Stimulated activated CD4-positive, alpha-beta T cell treated with anti-CD3 and anti-CD28 coated beads, TNF-alpha, amount 100 ng/mL, for 24 hours (primary cell): ENCODE measurements at places on chromosomes 7 and 10.

GRCh38 chr10:70634011-70634410 is 31.5 kb upstream of the PRF1 start:
- DNase-seq = no peak

GRCh38 chr7:44059219-44060090 is 5.9 kb downstream of the PGAM2 start:
- no peak for DNase-seq

- DNase-seq = no peak
Observed at GRCh38 chr7:77580762-77581350, 43.8 kb downstream of the PTPN12 start.

- DNase-seq = no peak
Observed at GRCh38 chr10:8403711-8404371, 349.4 kb downstream of the GATA3 start.

DNA sequence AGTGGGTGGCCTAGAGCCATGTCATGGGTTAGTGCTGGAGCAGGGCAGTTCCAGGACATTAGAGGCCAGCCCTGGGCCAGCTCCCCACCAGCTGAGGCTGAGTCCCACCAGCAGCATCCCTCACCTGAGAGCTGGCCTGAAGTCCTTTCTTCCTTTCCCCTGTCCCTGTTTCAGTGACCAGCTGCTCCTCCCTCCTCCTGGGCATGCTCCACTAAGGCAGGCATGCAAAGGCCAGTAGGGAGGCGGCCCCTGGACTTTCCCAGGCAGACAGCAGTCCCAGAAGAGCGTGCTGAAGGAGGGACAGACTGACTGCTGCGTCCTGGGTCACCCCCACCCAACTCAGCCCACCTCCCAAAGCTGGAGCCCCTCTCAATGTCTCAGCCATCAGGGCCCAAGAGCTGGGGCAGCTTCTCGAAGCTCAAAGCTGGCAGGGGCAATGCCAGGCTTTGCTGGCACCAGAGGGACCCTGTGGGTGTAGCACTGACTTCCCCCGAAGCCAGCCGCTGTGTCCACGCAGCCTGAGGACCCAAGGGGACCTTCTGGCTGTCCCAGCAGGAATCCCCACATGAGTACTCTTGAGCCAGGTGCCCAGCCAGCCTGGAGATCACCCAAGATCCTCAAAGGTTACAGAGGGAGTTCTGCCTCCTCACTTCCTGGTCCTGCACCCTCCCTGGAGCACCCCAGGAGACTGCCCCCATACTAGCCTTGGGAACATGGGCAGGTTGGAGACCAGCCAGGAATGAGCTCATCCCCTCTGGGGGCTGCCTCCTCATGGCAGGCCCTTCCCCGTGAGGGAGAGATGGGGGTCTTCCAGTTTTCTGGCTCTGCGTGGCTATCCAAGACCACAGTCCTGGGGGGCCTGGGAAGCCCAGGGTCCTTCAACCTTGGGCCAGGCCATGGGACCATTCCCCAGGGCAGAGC is 35.2 kb upstream of the RET start:
- DNase-seq = no peak

GRCh38 chr10:75335983-75336382 is 65.6 kb downstream of the ZNF503 start:
- no peak for DNase-seq

DNA sequence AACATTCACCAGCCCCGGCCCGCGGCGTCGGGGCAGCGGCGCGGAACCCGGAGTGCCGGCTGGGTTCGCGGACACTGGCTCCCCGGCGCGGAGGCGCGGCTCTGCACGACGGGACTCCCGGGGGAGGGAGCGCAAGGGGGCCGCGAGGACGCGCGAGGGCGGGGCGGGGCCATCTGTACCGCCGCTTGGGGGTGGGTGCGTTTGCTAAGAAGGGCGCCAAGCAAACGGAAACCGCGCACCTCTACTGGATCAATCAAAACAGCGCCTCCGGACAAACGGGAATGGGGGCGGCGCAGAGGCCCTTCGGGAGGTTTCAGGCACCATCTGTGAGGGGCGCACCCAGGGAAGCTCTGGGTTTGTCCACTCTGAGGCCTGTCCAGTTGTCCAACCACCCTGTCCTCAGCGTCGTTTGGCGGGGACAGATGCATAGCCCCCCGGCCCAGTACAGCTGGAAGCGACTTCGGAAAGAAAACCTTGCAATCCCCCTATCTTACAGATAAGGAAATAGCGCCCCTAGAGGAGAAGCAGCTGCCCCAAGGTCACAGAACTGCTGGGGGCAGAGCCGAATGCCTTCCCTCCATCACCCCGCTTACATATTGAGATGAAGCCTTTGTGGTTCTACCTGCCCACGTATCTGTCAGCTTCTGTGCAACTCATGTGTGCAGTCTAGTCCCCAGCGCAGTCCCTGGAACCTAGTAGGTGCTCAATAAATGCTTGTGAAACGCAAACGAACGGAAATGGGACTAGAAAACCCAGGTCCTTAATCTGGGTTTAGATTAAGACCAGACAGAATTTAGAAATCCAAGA is 10.7 kb upstream of the SLIT1 start:
- DNase-seq = peak; percentile 64

DNA sequence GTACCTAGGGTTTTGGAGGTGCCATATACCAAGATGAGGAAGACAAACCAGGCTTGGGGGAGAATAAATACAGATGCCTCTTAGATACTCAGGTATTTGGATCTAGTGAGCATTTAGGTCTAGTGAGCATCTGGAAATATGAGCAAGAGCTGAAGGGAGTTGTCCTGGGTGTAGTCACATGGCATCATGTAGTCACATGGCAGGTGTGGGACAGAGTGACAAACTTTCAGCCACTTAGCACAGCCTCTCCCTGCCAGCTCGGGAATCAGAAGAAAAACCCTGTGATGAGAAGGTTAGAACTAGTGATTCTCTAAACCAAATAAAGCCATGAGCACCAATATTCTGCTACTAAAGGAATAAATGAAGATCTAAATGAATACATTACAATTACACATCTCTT is 24.3 kb downstream of the RGR start:
- DNase-seq = no peak

DNA sequence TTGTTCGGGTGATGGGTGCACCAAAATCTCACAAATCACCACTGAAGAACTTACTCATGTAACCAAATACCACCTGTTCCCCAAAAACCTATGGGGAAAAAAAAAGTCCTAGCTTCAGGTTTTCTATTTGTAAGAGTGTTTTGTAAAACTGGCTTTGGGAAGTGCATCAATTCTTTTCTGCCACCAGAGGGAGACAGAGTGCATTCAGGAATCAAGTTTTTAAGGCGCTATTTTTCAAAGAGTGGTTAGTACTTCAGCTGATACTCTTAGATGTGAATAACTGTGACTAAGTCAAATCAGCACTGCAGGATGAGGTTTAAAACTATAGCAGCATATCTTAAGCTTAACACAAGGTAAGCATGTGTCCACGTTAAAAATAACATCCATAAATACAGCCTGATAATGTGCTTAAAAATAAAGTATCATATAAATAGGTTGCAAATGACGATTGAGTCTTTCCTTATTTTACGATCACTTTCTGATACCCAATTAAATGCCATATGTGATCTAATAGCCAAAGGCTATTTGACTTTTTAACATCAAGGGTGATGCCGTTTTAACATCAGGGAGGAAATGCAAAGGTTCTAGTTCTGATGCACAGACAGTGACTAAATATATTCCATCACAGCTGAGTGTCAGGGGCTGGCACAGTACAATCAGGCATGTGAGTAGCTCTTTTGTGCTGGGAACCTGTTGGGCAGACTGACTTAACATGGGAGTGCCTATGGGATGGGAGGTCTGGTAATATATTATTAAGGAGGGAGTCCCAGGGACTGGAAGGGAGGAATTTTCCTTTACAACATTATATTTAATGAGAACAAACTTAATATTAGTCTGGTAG is 10.6 kb upstream of the LYZL2 start:
- peak; percentile 15 for DNase-seq

- DNase-seq = no peak
Observed at GRCh38 chr10:122849900-122850605, 4.4 kb upstream of the CUZD1 start.

DNA sequence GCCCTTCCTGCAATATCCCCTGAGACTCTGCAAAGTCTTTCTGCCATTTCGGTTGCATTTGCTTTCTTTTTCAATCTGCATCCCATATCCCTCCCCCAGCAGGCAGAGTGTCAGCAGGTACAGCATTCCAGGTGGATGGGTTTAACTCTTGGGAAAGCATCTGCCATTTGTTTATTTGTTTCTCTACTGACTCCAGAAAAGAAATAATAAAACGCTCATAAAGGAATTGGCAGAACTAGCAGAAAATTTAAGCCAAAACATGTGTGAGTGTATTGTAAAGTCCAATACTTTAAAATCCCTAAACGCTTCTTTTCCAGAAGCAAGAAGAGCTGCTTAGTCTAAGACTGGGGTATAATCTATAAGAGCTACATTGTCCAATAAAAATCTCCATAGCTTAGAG is 393.8 kb downstream of the TNS3 start:
- no peak for DNase-seq

- no peak for DNase-seq
Observed at GRCh38 chr10:21069929-21070700, 173.0 kb upstream of the NEBL start.

DNA sequence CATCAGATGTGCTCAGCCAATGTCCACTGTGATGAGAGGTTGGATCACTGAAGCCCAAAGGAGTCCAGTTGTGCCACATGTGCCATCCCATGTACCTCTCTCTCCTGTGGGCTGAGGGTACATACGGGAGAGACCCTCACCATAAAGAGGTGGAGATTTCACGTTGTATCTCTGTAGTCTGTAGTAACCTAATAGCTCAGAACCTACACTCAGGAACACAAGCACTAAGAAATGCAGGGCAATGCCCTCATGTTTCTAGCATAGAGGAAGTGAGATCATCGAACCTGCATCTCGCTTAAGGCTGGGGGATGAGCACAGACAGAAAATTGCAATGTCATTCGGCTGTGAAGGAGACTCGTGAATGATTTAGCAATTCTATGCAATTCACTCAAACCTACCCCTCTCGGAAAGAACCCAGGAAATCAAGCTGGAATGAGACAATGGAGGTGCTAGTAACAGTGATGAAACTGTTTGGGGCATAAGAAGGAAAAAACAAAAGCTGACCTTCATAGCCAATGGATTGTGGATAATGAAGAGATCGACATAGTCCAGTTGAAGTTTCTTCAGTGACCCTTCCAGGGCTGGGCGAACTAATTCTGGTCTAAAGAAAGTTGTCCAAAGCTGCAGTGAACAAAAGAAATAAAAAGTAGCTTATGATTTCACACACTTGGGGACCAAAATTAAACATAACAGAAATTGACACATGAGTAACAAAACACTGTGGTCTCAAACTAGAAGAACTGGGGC is 80.3 kb upstream of the UCN3 start:
- DNase-seq = no peak

DNA sequence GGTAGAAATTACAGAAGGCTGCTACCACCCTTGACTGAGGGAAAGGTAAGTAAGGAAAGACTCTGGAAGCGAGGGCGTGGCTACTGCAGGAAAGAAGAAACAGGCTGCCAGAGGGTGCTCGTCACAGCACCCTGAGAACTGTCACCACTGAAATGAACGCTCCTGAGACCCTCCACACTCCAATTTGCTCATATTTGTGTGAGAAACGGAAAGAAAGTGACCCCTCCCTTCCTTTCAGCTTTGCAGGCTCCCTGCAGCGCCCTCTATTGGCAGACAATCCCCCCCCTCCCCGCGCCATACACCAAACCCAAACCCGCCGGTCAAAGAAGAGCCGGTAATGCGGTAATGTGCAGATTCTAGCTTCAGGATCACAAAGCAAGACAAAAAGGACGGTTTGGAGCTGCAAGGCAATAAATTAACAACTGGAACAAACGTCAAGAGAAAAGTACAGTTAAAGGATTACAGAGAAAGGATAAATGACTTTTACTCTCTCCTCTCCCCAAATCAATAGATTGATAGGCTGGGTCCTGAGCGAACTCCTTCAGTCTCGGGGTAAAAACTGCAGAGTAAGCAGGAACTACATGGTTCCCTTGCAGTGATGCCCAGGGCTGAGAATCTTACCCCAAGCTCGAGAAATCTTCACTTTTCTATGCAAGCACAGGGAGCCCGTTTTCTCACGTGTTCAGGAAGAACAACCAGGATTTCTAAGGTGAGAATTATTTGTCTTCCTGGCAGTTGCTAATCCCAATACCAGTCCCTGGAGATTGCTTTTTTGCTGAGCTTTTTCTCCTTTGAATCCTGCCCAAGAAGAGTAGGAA is 47.6 kb downstream of the STEAP1B start:
- peak; percentile 50 for DNase-seq

DNA sequence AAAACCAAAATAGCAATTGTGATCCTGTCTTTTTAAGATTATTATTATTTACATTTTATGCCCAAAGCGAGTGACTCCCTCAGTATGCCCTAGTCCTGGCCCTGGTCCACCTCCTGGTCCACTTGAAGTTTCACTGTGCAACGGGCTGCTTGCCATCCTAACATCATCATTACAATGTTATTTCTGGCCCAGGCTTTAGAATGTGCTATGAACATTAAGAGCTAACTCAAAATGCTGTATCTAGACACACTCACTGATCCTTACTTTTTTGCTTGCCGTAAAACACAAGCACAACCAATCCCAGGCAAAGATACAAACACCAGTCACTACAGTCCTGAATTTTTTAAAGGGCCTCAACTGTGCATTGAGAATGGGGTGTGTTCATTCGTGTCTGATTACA is 38.4 kb downstream of the RHOBTB1 start:
- DNase-seq = no peak

- DNase-seq = peak; percentile 63
Observed at GRCh38 chr7:28179120-28180030, 1.2 kb downstream of the JAZF1 start.

GRCh38 chr10:112282086-112282485 is 1.1 kb upstream of the TECTB start:
- DNase-seq = no peak

GRCh38 chr7:114953724-114954123 is 31.8 kb downstream of the MDFIC start:
- DNase-seq = no peak

- no peak for DNase-seq
Observed at GRCh38 chr10:133532871-133533270, 5.7 kb downstream of the CYP2E1 start.

DNA sequence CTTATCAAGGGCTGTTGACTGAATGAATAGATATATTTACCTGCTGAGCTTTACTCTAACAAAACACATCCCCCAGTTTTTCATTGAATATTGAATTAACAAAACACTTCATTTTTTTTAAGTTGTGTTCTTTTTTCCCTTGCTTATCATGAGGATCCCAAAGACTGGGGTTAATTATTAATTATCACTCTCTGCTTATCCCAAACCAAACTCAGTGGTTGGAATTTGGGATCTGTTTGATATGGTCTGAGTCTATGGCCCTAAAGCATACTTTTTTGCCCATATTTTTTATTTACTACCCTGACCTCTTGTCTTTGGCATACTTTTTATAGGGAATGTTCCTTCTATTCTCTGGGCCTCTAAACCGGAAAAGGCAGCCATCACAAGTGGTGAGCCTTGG is 697.1 kb upstream of the GALNT17 start:
- no peak for DNase-seq

GRCh38 chr10:70917635-70918034 is 29.3 kb upstream of the PCBD1 start:
- DNase-seq = no peak

- no peak for DNase-seq
Observed at GRCh38 chr7:116443646-116444045, 55.9 kb upstream of the CAV2 start.

GRCh38 chr7:12314199-12314598 is 89.5 kb downstream of the VWDE start:
- DNase-seq = no peak
